CD4-positive, alpha-beta T cell treated with Interleukin-10 for 1 hour (primary cell): ENCODE measurements at places on chromosomes 6 and 20.

DNA sequence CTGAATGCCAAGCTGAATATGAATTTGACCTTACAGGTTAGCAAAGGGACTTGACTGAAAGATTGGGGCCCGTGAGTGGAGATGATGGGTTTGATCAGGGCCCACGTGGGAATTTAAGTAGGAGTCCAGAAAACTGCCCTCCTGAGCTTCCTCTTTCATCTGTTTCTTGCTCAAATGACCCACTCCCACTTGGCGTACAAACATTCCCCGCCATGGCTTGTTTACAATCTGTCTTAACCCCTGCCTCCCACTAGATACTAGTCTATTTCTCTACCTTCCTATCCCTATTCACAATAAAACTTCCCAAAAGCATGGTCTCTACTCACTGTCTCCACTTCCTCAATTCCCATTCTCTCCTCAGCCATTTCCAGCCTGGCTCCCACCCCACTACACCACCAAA lies 9.4 kb downstream of the MMP9 start:
- no peak for DNase-seq

GRCh38 chr20:18034039-18034438 lies 23.7 kb downstream of the OVOL2 start:
- DNase-seq = no peak

DNA sequence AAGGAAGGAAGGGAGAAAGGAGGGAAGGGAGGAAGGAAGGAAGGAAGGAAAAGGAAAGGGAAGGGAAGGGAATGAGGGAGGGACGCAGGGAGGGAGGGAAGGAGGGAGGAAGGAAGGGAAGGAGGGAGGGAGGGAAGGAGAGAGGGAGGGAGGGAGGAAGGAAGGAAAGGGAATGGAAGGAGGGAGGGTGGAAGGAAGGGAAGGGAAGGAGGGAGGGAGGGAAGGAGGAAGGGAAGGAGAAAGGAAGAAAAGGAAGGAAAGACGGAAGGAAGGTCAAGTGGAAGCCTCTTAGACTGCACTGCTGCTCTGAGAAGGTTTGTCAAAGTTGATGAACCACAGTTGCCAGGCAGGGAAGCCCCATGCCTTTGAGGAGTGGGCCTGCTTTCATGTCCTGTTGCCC lies 324.3 kb upstream of the ZFP64 start:
- DNase-seq = no peak

- peak; percentile 86 for DNase-seq
Measured at GRCh38 chr6:106117579-106117978, 31.4 kb downstream of the PRDM1 start.
